Stimulated activated CD8-positive, alpha-beta memory T cell treated with anti-CD3 and anti-CD28 coated beads, Interleukin-15, amount 100 ng/mL, for 4 hours (primary cell): ENCODE measurements at places on chromosomes 3 and 15.

- DNase-seq = no peak
Measured at GRCh38 chr15:67161412-67161811, 93.0 kb downstream of the AAGAB start.

GRCh38 chr15:70493787-70494516 is 269.4 kb downstream of the UACA start:
- no peak for DNase-seq

DNA sequence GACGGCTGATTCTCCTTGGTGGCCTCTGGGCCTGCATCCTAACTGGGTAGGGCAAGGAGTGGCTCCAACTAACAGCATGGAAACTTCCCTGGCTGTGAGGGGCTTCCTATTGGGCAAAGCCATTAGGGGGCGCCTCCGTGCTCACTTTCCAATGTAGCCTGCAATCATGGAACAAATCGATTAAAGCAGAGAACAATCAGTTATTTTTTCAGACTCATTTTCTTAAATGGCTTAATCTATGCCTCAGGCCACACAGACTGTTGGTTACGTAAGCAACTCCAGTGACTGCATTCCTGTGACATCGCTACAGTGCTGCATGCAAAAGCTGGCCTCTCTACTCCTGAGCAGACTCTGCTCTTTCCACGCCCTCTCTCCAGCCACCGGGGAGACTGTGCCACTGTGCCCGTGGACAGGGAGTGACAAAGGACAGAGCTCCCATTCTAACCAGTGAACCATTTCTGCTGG is 278.9 kb downstream of the KLF13 start:
- DNase-seq = no peak

- DNase-seq = no peak
Measured at GRCh38 chr15:63296195-63296594, 18.8 kb downstream of the APH1B start.

DNA sequence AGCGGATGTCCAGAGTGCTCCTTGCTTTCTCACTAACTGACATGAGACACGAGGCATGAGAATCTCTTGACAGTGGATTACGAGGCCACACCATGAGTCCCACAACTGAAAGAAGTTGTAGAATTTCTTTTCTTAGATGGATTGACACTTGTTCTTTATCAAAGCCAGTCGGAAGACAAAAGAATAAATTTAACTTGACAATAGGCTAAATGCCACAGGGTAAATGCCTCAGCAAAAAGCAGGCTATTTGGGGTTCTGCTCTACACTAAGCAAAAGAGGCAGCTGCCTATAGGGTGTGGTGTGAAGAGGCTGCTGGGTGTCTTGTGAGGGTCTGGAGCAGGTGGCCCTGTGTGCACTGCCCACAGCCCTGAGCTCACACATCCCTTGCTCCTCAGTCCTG is 135.1 kb upstream of the SEMA6D start:
- no peak for DNase-seq

- no peak for DNase-seq
Measured at GRCh38 chr3:52036829-52037228, 19.5 kb downstream of the DUSP7 start.

GRCh38 chr3:120427201-120427600 is 23.6 kb downstream of the FSTL1 start:
- DNase-seq = no peak

DNA sequence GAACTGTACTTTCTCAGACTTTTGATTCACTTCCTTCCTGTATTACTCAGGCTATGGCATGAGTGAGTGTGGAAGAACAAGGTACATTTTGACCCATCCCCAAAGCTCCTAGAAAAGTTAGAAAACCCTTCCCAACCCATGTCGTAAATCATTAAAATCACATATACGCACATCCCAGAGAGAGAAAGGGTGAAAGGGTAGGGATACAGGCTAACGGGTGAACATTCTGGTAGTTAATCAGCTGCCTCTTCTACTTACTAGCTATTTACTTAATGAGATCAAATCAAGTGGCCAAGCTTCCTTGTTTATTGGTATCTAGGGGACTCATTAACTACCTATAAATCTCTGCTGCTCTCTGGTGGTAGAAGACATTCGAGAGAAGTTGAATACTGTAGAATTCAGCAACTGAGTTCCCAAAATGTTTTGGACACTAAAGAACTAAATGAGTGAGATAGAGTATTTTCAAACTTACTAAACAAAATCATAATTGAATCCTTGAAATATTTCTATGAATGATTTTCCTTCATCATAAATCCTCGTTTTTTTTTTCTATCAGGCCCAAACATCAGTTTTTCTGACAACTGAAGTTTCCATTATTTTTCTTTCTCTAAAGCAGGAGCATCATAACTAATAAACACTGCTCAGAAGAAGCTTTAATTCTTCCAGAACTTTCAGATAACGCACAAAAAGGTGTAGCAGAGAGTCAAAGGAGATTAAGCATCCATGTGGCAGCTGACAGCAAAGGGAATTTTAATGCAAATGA is 124.2 kb downstream of the IMPG2 start:
- no peak for DNase-seq

DNA sequence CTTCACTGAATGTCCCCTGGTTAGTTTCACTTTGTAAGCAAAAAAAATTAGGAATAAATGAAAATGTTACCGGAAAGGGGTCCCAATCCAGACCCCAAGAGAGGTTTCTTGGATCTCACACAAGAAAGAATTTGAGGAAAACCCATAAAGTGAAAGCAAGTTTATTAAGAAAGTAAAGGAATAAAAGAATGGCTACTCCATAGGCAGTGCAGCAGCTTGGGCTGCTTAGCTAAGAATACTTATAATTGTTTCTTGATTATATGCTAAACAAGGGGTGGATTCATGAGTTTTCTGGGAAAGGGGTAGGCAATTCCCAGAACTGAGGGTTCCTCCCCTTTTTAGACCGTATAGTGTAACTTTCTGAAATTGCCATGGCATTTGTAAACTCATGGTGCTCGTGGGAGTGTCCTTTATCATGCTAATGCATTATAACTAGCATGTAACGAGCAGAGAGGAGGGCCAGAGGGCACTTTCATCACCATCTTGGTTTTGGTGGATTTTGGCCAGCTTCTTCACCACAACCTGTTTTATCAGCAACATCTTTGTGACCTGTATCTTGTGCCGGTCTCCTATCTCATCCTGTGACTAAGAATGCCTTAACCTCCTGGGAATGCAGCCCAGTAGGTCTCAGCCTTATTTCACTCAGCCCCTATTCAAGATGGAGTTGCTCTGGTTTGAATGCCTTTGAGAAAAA is 41.0 kb upstream of the CMSS1 start:
- no peak for DNase-seq

DNA sequence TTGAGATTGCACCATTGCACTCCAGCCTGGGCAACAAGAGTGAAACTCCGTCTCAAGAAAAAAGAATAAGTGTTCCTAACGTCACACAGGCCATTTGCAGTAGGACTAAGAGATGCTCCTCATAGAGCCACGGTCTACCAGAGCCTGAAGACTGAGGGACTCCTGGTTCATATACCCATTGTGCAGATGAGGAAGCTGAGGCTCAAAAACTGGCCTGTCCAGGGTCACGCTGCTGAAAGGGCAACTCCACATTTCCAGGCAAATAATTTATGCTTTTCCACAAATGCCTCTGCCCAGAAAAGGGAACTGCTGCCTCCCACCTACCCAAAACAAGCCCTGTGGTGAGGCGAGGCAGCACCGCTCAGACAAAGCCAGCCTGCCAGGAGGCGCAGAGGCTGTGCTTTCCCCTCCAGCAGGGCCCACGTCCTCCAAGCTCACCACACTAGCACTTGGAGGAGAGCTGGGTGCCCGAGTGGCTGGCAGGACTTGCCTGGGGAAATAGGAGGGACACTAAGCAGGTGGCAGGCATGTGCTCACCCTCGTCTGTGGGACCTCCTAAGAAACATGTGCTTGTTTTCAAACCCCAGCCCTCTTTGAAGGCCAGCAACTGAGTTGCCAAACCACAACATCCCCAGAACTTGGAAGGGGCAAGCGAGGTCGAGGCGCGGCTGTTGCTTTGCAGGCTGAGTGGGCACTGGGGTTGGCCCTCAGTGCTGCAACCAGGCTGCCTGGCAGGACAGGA is 195.6 kb downstream of the XXYLT1 start:
- no peak for DNase-seq

DNA sequence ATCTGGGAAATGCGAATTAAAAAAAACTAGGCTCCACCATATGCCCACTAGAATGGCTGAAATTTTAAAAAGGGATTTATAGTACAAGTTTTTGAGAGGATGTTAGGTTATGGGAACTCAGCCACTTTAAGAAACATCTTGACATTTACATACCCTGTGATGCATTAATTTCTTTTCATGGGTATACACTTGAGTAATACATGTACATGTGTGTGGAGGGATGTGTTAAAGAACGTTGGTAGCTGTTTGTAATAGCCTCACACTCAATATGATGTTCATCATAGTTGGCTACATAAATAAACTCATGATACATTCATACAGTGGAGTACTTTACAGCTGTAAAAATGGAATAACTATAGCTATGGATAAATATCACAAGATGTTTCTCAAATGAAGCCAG is 40.9 kb downstream of the MEF2A start:
- no peak for DNase-seq

GRCh38 chr15:93664213-93664956 is 567.0 kb upstream of the MCTP2 start:
- DNase-seq = no peak

- DNase-seq = no peak
Measured at GRCh38 chr15:75646112-75646943, 1.4 kb upstream of the SNX33 start.

DNA sequence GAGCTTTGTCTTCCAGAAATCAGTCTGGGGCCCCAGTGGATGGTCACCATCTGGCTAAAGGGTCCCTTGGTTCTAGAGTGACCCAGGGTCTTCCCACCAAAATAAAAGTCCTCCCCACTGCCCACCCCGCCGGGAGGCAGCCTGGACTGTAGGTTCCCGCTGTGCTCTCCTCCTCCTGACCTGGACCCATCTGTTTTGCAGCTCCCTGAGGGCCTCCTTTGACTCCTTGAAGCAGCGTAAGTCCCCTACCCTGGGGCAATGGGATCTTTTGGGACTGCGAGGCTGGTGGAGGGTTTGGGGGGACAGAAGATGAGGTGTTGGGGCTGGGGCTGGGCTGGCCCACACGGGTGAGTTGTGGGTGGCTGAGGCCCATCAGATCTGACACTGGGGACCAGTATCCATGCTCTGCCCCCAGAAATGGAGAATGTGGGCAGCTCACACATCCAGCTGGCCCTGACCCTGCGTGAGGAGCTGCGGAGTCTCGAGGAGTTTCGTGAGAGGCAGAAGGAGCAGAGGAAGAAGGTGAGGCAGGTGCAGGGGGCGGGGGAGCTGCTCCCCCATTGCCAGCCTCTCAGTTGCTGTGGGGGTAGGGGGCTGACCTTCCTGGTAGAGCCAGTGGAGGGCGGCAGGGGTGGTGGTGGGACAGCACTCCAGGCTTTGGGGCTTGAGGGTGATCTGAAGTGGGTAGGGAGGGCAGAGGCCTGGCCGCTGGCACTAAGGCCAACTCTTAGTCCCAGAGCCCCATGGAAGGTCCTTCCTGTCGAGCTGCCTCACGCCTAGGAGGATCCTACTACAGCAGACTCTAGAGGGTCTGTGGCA is 30.4 kb downstream of the PSTPIP1 start:
- no peak for DNase-seq

DNA sequence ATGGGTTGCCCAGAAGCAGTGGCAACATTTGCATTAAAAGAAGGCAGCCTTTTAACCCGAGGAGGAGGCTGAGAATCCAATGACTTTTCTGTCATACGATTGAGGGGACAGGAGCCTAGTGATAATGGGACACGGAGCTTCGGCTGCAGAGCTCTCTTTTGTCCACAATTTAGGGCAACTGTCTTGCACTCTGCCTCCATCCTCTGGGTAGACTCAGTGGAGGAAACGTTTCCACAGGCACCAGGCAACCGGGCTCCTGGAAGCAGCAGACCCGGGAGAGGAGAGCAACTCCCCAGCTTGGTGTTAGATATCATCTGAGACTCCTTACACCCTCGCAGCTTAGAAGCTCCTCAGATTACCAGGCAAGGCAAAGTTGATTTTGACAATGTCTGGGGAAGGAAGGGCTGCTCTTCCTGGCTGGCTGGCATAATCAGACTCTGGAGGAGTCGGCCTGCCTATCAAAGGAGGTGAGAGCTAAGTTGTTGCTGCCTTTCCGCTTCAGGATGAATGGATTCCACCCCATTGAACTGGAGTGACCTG is 43.5 kb upstream of the RNU6-1 start:
- no peak for DNase-seq

DNA sequence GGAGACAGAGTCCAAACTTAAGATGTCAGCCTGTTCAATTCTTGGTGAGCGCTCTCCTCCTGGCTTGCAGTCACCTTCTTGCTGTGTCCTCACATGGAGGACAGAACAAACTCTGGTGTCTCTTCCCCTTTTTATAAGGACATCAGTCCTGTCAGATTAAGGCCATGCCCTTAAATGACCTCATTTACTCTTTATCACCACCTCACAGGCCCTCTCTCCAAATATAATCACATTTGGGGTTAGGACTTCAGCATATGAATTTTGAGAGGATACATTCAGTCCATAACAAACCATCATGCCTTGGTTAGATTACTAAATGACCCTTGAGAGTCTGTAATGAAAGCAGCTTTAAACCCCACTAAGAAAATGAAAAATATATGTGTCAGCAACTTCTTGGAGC is 175.2 kb downstream of the TAFA4 start:
- no peak for DNase-seq

- DNase-seq = no peak
Measured at GRCh38 chr3:168801794-168802193, 706.1 kb upstream of the GOLIM4 start.

DNA sequence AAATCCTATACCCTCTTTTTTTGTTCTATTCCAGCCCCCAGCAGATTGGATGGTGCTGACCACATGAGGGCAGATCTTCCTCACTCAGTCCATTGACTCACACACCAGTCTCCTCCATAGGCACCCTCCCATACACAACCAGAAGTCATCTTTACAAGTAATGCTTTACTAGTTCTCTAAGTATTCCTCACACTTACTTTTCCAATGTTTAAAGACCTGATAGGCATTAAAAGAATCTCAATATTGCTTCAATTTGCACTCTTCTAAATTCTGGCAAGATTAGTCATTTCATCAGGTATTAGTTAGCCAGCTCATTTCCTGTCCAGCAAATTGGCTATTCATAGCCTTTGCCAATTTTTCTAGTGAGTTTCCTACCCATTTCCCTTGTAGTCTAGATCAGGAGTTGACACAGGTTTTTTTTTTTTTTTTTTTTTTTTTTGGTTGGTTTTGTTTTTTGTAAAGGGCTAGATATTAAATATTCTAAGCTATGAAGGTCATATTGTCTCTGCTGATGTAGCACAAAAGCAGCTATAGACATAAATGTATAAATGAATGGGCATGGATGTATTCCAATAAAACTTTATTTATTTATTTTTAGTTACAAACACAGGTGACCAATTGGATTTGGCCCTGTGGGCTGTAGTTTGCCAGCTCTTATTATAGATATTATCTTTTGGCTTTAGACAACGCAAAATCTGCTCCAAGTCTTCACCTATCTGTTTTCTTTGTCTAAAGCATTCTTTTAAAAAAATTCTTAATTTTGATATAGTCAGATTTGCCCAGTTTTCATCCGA is 76.1 kb downstream of the ABHD5 start:
- no peak for DNase-seq

DNA sequence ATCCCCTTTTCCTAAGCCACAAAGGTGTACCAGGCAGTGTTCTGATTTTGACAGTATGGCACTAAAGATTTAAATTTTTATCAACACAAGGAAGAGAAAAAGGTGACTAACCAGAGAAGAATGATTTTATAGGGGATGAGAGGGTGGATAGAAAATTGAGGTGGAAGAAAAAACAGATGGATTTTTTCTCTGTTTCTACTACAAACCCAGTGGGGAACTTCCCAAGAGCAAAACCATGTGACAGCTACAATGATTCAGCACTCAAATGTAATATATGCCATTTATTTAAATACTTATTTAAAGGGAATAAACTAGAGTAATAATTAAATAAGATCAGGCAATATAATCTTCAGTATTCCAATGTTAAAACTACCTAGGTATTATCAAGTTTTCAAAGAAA is 11.1 kb downstream of the DCUN1D1 start:
- no peak for DNase-seq
